ENCODE measurements at places on chromosomes 4 and X. TPM values are rescaled to one million over a fixed set of nuclear protein-coding genes. Genes with fewer than 3 reads are reported as not detected.

- DNase-seq = no peak
Observed at GRCh38 chrX:103475381-103475780, 43.9 kb downstream of the RAB40A start.

GRCh38 chrX:69014200-69014599, 151.1 kb downstream of the PJA1 start:
- DNase-seq = peak; percentile 49

Gene MAGEA6
- not detected for total RNA-seq

DNA sequence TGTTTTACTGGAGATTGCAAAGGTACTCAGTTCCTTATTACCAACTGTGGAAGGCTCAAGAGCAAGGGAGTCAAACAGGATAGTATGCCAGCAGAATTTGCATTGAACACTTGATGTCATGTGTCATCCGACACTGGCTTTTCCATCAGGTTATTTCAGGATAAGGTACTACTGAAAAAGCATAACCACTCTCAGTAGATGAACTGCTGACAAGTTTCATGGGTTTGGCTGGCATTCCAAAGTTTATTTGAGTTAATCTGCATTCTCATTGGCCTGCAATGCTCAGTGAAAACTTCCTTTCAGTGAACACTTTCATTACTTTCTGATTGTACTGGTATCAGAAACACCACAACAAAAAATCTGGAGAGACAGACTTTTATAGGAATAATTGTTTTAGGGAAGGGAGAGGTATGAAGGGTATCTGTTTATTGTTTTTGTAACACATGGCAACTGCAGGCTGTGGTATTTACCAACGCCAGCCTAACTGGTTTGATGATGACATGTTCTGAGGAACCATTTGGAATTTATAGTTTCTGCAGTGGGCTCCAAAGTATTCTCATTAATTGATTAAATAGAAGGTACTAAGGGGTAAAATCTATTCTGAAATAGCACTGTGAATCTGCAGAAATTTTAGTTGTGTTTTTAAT, 345.7 kb upstream of the NR3C2 start:
- DNase-seq = no peak

GRCh38 chr4:174135936-174136406, 147.5 kb downstream of the FBXO8 start:
- no peak for DNase-seq

GRCh38 chr4:93751411-93751810, 77.1 kb upstream of the ATOH1 start:
- DNase-seq = no peak

- DNase-seq = no peak
Observed at GRCh38 chr4:186296481-186296880, 30.5 kb downstream of the F11 start.

DNA sequence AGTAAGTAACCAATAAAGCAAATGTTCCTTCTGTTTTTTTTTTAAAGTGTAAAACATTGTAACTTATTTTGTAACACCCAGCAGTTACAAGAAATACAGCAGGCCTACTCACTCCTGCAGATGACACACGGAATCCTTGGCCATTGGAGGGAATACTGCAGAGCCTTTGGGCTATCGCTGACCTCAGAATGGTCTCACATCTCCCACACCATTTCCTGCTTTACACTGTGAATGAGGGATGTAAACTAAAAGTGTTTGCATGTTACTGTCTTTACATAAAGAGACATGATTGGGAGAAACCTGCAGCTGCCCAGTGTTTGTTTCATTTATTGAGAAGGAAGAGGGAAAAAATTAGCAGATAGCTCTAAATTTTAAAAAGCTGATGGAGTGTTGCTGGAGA, 64.1 kb downstream of the USP46 start:
- DNase-seq = no peak

Gene XAGE2
- not detected for total RNA-seq

DNA sequence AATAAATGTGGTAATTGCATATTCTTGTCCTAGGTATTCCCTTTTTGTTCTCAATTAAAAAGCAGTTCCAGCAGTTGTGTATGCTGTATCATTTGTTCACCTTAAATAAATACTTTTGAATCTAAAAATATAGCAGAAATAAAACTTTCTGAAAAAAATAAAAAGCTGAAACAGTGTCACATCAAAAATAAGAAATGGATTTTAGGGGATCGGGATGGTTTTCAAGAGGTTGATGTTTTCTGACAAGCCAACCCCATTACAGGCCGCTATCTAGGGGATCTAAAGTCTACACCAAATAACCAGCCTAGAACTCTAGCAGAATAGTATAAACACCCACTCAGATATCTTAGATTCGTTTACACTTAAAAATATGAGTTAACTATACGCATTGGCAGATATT, 95.4 kb upstream of the MAML3 start:
- no peak for DNase-seq

- no peak for DNase-seq
Observed at GRCh38 chrX:139538907-139539790, 8.6 kb downstream of the F9 start.

GRCh38 chr4:141643557-141643956, 7.2 kb downstream of the IL15 start:
- DNase-seq = no peak

DNA sequence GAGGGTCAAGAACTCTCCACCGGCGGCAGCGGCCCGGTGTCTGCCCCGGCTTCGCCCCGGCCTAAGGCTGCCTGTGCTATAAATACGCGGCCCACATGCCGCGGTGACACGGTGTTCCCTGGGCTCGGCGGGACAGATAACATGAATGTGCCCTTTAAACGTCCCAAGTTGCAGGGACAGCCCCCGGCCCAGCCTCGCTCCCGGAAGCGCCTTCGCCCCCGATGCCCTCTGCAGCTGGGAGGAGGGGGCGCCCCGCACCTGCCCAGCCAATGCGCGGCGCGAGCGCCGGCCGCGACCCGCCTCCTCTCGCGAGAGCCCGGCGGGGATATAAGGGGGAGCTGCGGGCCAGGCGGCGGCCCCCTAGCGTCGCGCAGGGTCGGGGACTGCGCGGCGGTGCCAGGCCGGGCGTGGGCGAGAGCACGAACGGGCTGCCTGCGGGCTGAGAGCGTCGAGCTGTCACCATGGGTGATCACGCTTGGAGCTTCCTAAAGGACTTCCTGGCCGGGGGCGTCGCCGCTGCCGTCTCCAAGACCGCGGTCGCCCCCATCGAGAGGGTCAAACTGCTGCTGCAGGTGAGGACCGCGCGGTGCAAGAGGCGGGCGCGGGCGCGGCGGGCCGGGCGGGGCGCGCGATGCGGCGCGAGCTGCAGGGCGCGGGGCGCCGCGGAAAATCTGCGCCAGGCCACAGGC, at the start of gene SLC25A4:
Gene SLC25A4 (plus strand): TSS at position 355 of the 689 bp plus-strand sequence. CDS start 107 bp downstream, at position 462.
- DNase-seq = peak; percentile 75

DNA sequence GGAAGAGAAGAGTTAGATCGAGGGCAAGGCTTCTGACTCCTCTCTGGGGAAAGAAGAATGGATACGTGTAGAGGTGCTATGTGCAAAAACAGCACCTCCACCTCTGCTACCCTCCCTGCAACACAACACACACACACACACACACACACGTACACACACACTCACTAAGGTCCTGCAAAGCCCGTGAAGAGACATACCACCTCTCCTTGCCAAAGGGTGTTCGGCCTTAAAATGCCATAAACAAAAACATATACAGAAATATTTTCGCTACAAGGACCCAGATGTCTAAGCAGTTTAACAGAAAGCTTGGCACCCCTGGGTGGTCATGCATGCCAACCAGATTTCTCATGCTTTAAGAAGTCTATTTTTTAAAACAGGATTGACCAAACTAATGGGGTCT, 1.5 kb downstream of the TIFA start:
- DNase-seq = peak; percentile 19

- no peak for DNase-seq
Observed at GRCh38 chr4:16117164-16117563, 33.3 kb upstream of the PROM1 start.

- no peak for DNase-seq
Observed at GRCh38 chrX:97016106-97016505, 132.4 kb downstream of the RPA4 start.

Gene TSPAN7
- total RNA-seq = not detected

Gene GAGE12H
- total RNA-seq = not detected
